Stimulated activated CD8-positive, alpha-beta memory T cell treated with anti-CD3 and anti-CD28 coated beads, Interleukin-15, amount 100 ng/mL, for 1 hour (primary cell): ENCODE measurements at places on chromosomes 16 and 17.

DNA sequence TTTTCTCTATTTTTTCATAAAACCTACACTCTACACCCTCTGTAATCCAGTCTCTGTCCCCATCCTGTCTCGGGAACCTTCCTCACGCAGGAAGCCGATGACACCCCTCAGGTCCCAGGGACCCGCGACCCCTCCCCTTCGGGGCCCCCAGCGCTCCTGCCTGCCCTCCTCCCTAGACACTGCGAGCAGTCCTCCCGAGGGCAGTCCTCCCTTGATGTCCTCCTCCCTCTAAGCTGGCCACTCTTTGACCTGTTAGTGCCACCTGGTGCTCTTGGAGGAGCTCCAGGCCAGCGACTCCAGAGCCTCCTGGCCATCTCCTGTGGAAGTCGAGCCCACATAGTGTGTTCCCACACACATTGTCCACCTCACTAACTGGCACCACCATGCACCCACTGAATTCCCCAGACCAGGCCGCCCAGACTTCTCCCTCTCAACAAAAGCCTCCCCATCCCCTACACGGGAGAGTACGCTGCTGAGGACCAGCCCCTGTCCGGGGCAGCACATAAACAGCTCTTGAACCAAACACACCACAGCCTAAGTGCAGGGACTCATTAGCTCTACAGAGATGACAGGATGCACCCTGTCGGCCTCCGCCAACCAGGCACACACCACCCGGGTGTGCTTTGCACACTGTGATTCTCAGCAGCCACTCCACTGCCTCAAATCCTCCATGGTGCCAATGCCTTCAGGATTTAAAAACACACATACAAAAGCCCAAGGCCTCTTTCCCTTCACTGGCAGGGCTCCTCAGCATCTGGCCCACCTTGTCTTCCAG lies 9.3 kb downstream of the OSBPL7 start:
- no peak for DNase-seq

DNA sequence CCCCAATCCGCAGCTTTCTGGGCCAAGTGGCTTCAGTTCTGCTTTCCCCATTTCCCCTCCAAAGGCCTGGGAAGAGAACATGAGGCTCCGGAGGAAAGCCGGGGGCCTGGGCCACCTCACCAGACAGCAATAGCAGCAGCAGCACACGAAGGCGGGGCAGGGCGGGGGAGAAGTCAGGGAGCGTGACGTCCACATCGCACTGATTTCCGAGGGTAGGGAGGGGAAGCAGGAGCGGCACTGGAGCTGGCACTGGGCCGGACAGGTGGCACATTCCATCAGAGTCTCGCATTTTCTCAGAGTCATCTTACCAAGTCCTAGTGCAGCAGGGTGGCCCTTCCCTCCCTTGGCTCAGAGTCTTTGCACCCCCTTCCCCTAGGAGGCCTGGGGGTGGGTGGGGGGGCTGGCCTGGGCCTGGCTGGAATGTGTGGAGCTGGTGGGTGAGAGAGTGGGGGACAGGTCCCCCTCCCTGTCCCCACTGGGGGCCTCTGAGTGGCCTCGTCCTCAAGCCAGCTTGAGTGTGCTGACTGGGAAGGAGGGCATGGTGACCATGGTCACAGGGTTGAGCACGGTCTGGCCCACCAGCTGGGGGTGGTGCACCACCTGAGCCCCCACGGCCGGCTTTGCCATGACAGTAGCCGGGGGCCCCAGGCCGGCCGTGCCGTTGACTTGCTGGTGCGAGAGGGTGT lies 14.3 kb downstream of the MNT start:
- DNase-seq = no peak

DNA sequence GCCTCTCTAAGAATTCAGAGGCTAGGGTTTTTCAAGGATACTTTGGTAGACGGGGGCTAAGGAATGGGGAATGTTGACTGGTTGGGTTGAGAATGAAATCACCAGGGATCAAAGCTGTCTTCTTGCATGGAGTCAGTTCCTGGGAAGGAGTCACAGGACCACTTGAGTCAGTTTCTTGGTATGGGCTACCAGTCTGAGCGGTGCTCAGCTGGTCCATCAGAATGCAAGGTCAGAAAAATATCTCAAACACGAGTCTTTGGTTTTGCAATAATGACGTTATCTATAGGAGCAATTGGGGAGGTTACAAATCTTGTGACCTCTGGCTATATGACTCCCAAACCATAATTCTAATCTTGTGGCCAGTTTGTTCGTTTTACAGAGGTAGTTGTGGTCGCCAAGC lies 18.4 kb downstream of the CHD9NB start:
- no peak for DNase-seq

GRCh38 chr17:50672831-50673551 lies 34.7 kb downstream of the ANKRD40 start:
- DNase-seq = no peak

- DNase-seq = no peak
Observed at GRCh38 chr17:48181653-48182052, 74.1 kb downstream of the SNX11 start.

DNA sequence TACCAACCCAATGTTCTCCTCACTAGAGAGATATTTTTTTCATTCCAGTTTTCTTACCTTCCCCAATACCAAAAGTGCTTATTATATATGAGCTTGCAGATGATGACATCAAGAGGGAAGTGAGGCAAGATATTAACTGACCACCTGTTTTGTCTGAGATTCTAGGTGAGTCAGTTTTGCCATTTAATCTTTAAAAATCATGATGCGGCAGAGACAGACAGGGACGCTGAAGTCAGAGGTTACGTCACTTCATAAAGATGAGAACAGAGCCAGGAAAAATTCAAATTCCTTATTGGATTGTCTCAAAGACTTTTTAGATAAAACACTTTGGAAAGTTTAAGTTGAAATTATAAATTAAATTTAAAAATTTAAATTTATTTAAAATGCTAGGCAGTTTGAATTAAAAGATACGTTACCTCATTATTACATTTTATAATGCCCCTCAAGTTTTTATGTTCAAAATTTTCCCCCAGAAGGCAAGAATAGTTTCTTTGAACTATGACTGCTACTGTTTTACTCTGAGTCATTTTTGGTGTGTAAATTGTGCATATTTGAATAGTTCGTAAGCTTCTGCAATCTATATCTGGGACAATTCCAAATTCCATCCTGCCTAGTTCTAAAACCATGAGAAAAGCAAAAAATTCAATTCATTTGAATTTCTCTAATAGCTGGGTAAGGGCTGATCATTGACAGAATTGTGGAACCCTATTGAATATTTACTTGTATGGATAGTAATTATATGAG lies 839.6 kb upstream of the GOT2 start:
- no peak for DNase-seq
